ENCODE measurements at places on chromosomes 11 and 22. TPM values are rescaled to one million over a fixed set of nuclear protein-coding genes. Genes with fewer than 3 reads are reported as not detected.

DNA sequence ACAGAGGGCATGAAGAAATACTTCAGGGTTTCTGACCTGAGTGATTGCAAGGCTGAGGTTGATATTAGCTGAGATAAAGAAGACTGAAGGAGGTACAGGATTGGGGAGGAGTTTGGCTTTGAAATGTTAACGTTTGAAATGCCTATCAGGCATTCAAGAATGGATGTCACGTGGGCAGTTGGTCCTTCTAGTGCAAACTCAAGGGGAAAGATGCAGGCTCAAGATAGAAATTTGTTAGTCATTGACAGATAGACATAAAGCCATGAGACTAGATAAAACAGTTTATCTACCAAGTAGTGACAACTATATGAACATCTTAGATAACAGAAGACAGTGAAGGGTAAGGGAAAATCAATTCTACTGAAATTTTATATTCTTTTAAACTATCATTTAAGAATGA is 23.1 kb downstream of the TTC17 start:
- peak; percentile 32 for DNase-seq

GRCh38 chr11:123407996-123408597 is 22.0 kb upstream of the GRAMD1B start:
- DNase-seq: no peak

GRCh38 chr22:46082633-46083032 is 67.7 kb upstream of the PPARA start:
- no peak for DNase-seq

GRCh38 chr11:64724863-64725532 is 2.0 kb upstream of the NRXN2 start:
- DNase-seq: peak; percentile 30

DNA sequence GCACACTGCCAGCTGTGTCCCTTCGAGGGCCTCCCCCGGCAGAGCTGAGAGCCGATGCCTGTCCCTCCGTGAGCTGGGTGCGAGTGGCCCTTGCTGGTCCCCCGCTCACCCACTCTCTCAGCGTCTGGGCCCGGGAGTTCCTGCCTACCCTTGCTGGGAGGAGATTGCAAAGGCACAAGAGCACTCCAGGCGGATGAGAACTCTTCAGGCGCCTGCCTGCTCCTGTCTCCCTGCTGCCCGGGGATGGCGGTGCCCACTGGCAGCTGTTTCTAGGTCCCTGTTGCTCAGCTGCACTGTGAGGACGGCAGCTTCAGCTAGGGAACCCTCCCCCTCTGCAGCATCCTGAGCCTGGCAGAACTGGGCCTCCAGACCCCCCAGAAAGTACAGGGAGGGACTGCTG is 61.1 kb downstream of the FLRT1 start:
- DNase-seq: no peak

- DNase-seq: no peak
Observed at GRCh38 chr22:48595511-48595905, 1232.2 kb downstream of the BRD1 start.

GRCh38 chr22:24059121-24059520 is 48.0 kb downstream of the CABIN1 start:
- DNase-seq: no peak

- no peak for DNase-seq
Observed at GRCh38 chr11:62678433-62678769, 472 bp downstream of the UBXN1 start.

DNA sequence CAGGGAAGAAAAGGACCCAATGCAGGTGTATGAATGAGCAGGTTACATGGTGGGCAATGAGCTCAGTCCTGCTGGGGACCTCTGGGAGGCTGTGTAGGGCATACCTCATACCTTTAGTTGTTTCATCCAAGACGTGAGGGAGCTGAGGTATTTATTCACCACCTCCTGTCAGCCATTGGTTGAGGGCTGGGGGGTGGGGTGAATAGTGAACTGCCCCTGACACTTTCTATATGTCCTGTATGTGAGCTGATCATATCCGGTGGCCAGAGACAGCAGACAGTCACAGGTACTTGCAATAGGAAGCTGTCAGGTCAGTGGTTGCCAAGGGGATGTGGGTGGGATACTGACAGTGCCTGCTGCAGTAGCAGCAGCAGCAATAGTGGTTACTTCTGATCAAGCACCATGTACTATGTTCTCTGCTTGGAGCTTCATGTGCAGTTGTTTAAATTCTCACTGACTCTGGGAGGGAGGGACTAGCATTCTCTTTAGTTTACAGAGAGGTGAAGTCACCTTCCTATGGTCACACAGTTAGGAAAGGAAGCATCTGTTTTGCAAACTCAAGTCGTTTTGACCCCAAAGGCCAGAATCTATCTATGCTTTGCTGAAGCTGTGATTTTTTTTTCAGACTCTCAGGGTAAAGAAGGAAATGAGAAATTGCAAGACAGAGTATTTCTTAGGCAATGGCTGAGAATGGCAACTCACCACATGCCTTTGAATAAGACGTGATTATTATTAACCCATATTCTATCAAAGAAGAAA is 54.0 kb downstream of the MIAT start:
- DNase-seq: no peak

DNA sequence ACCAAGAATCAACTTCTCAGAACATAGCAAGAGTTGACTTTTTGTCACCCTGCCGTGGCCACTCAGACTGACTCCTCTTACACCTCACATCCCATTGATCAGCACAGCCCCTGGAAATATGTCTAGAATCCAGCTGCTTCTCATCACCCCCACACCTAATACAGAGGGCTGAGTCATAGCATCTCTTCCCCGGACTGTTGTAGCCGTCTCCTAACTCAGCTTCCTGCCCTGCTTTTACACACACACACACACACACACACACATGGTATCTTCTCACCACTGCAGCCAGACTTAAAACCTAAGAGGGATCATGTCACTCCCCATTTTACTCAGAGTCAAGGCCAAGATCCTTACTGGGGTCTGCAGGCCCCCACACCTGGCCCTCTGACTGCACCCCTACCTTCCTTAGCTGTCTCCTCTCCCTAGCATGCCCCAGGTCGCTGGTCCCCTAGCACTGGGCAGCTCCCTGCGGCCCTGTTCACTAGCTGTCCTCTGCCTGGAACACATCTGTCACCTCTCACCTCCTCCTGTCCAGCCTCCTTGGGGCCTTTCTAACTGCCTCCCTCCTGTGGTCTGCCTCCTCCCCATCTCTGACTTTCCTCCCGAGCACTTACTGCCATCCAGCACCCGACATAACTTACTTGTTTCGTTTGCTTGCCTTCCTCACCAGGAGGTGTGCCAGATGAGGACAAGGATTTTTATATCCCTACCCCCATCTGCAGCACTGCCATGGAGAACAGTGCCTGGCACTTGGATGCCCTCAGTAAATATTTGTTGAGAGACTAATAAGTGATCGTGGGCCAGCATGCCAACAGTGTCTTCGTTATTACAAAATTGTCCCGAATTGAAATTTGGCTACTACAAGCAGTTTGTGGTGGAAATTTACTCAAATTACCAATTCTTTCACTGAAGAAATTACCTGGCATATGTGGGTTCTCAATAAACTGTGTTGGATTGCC is 61.9 kb downstream of the BMAL1 start:
- no peak for DNase-seq

GRCh38 chr11:57982776-57983175 is 40.9 kb upstream of the OR9Q1 start:
- DNase-seq: no peak

GRCh38 chr11:69958308-69958707 is 119.8 kb upstream of the ANO1 start:
- DNase-seq: no peak

- DNase-seq: no peak
Observed at GRCh38 chr11:115173136-115173535, 331.1 kb downstream of the CADM1 start.

GRCh38 chr11:122720107-122720881 is 64.8 kb downstream of the UBASH3B start:
- DNase-seq: no peak

The TRIM48 gene
- not detected for total RNA-seq

The SCGB2A2 gene
- not detected for total RNA-seq

The VEGFB gene
- 17.6 TPM for total RNA-seq

The CCDC73 gene
- 0.04 TPM for total RNA-seq
